ENCODE measurements at places on chromosomes 12 and 14.
A peak's percentile ranks its signal among the peaks of the same experiment; 100 is the strongest.

GRCh38 chr12:5160827-5161226 is 117.1 kb downstream of the KCNA5 start:
- no peak for DNase-seq

- DNase-seq: no peak
These were observed 30.1 kb downstream of the PRKCH start for GRCh38 chr14:61351477-61351876.

DNA sequence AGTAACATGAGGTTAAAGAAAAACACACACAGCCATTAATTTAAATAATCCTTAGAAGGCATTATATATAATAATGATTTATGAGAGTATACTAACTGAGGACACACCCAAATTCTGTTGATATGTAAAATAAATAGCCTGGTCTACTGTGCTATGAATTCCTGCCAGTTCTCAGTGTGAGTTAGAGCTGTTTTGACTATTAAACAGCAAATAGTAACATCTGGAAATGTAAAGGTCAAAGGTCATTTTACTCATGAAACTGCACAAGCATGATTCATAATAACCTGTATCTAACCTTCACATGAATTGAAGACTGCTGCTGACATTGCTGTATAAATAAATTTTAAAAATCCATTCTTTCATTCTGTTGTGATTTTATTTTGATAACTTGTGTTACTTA is 966.7 kb downstream of the SLC6A15 start:
- no peak for DNase-seq

- DNase-seq: no peak
These were observed 7.7 kb downstream of the MVK start for GRCh38 chr12:109581334-109581691.

DNA sequence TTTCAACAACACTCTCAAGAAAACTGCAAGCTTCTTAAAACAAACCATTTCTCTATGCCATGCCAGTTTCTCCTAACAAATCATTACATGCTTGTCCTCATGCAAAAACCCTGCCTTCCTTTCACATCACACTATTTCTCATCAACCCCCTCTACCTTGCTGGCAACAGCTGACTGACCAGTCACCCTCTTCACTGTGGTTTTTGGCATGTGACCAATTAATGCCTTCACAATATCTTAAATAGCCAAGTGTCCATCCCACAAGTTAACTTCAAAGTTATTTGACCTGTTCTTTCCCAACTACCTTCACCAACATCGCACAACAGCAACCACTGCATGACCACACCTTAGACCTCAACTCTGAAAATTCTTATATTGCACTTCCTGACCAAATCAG is 159.6 kb downstream of the CEP128 start:
- DNase-seq: no peak

DNA sequence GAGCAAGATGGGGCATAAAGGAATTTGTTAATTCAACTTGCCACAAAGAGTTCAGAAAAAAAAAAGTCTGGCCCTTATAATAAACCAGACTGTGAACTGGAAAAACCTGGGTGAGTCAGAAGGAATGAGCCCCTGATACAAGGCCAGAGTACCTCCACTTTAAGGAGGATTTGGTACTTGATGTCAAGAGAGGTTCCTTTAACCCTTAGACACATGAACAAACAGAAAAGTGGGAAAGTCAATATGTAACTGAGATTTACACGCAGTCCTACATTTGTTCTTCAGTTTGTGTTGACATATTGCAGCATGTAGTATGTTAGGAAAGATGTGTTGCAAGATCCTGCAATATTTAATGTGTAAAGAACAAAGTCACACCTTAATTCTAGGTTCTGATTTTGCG is 14.2 kb upstream of the SLC38A4 start:
- DNase-seq: no peak

DNA sequence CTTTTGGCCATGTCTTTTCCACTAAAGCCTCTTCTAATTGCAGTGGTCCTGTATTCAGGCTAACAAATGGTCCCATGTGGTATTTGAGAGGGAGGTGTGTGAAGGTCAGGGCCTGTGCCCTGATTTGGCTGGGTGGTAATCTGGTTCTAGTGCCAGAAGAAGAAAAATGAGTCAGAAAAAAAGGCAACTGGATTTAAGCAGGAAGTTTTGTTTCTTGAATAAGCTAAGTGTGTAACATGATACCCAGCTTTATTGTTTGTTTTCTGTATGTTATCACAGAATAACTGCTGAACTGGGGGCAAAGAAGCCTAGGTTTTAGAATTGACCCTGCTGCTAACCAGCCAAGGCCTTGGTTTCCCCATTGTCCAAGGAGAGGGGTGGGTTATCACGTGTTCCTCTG is 134.0 kb downstream of the ANO6 start:
- no peak for DNase-seq

- DNase-seq: no peak
These were observed 78.8 kb downstream of the GSC start for GRCh38 chr14:94690896-94691659.

DNA sequence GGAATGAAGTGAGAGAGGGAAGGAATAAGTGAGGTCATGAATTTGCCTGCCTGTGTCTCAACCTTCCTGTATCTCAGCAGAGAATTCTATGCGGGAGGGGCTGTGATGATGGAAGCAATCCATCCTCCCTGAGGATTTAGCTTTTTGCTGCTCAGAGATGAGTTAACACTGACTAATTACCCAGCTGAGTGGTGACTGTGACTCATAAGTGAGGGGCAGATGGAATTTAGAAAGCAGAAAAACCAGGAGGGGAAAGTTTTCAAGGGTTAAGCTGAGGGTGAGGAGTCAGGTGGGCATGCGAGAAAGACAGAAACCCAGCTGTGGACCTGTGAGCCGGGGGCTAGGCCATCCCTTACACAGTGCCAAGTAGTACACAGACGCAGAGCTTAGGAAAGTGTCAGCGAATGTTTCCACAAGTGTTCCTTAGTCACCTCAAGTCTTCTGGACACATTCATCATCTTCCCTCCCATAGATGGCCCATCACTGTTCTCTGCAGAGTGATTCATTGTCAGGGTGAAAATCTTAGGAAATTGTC is 277.9 kb downstream of the IPO8 start:
- no peak for DNase-seq

GRCh38 chr12:59940631-59941342 is 345.0 kb downstream of the SLC16A7 start:
- DNase-seq: no peak

DNA sequence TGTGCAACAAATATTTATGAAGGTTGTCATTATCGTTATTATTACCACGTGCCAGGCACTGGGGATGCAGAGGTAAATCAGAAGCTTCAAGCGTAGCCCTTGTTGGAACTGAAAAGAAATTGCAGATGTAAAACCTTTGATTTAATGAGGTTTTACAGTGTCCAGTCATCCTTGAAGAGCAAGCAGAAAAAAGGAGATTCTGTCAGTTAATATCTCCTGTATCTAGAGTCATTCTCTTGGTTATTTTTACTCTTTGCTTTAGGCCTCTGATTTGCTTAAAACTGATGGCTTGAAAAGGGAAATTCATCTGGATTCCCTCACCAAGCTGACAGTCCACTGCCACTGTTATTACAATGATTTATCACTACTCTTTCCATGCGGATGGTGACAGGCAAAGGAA is 179.3 kb downstream of the GALC start:
- no peak for DNase-seq

GRCh38 chr12:63150713-63151622 is at the start of gene AVPR1A:
AVPR1A (minus strand) TSS chr12:63151201; CDS start chr12:63150836, 365 bp downstream.
- no peak for DNase-seq

DNA sequence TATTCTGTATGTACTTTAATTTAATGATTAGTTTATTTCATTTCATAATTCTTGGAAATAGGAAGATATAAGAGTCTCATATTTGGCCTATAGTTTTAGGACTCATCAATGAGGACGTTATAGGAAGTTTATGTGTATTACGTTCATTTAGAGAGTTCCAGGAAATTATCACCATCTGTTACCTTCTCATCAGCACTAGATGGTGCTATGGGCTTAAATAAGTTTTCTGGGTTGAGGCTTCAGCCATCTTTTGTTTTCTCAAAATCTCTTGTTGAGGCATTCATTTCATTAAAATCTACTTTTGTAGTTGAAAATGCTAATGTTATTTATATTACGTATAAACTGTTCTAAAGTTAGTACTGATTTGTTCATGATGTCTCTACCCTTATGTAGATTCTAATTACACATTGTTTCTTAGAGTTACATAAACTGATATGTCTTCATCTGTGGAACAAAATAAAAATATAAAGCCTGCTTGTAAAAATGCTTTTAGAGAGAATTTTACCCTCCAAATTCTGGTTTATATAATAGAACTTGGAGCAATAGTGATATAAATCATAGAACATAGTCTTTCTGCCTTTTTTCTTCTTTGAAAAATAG is 89.2 kb downstream of the CFAP54 start:
- DNase-seq: no peak

DNA sequence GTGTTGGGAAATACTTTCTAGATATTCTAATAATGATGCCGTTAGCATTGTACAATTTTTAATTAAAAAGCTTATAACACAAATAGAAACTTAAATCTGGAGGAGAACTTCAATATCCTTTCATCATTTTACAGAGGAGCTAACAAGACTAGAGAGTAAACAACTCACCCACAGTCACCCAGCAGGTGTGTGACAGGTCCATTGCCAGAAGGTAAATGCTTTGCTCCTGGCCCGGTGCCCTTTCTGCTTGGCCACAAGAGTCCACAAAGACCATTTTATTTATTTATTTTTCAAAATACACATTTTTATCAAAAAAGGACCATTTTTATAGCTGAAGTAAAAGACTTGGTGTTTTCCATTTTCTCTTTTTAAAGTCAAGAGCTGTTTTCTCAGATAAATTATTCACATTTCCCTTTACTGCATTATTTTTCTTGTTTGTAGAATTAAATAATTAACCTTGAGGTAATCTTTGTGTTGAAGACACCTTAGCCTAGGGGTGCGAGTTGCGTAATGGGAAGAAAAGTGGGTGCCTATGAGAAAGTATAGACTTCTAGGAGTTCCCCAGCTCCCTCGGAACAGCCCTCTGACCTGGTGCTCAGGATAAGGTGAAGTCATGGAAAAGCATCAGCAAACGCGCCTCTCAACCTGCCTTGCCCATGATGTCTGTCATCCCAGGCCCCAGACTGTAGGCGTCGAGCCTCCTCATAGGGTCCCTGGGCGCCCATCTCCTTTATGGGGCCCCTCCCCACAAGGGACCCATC is 26.3 kb upstream of the AMIGO2 start:
- no peak for DNase-seq

GRCh38 chr14:89401241-89401640 is 15.8 kb downstream of the FOXN3 start:
- DNase-seq: no peak

DNA sequence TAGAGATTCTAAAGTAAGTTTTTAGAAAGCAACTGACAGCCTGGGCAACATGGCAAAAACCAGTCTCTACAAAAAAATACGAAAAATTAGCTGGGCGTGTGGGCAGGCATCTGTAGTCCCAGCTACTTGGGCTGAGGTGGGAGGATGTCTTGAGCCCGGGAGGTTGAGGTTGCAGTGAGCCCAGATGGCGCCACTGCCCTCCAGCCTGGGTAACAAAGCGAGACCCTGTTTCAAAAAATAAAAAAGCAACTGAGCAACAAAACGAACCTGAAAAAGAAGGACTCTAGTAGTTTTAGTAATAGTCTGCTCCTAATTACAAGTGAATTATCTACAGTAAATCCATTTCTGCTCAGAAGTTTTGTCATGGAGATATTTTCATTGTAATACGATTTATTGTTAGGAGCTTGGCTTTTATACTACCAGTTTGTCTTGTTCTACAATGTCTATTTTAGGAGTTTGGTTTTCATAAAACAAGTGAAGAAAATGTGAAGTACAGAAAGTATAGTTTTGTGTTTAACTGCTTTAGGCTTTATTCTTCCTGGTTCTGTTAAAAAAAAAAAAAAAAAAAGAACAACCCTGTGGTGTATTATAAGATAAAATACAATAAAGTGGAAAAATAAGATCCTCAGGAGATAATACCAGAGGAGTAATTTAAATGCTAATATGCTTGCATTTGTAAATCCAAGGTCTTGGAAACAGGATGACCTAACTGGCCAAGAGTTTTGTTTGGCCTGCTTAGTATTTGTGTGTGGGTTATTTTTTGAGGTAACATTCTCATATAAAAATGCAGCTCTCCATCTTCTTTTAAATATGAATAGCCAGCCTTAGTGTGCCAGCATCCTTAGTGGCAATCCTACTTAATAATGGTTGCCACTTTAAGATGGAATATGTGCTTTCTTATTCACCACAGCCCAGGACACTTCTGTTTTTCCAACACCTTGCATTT is 2.8 kb downstream of the TMX1 start:
- DNase-seq: peak; percentile 5

- no peak for DNase-seq
These were observed 84.0 kb downstream of the CCDC88C start for GRCh38 chr14:91333650-91334039.

DNA sequence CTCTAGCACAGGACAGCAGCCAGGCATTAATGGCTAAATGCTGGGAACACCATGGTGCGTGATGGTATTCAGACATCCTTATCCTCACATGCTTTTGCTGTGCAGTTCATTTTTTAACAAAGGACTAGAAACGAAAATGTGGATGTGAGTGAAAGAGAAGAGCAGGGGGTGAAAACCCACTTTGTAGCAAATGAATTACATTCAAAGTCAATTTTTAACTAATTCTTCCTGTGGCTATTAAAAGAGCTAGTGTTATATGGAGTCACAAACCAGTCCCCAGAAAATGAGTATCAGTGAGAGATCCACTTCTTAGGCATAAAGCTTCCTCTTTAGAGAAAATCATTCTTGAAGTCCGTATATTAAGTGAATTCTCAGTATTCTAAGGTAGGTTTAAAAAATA is 592.0 kb upstream of the LMO3 start:
- DNase-seq: no peak

DNA sequence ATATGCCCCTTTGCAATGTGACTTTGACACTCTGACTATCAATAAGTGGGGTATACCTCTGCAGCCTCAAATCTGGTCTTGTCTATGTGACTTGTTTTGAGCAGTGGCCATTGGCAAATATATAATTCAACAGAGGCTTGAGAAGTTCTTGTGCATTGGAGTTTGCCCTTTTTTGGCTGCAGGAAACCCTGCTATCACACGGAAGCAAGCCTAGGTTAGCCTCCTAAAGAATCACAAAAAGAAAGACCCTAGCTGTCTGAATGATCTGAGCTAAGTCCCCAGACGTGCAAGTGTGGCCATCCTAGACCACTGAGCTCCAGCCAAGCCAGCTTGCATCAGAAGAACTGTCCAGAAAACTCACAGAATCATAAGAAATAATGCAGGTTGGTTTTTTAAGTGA is 31.8 kb upstream of the PARP11 start:
- no peak for DNase-seq

DNA sequence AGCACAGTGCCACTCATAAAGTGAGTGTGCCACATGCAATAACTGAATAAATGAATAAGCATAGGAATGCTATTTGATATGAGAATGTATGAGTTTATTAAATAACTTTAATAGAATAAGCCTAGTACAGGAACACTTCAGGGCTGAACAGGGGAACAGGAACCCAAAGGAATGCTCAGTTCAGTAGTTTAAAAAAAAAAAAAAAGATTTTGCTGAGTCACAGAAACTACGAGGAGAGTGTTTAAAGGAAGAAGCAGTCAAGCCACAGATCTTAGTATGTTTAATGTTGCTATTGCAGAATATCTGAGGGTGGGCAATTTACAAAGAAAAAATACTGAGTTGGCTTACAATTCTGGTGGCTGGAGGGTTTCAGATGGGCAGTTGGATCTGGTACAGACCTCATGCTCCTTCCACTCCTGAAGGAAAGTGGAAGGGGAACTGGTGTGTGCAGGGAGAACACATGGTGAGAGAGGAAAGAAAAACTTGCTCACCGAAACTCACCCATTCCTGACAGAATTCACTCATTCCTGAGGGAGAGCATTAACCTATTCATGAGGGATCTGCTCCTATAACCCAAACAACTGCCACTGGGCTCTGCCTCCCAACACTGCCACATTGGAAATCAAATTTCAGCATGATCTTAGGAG is 880.3 kb upstream of the MGAT4C start:
- no peak for DNase-seq
